ENCODE measurements at places on chromosomes 7 and 10.
A peak's percentile ranks its signal among the peaks of the same experiment; 100 is the strongest.

DNA sequence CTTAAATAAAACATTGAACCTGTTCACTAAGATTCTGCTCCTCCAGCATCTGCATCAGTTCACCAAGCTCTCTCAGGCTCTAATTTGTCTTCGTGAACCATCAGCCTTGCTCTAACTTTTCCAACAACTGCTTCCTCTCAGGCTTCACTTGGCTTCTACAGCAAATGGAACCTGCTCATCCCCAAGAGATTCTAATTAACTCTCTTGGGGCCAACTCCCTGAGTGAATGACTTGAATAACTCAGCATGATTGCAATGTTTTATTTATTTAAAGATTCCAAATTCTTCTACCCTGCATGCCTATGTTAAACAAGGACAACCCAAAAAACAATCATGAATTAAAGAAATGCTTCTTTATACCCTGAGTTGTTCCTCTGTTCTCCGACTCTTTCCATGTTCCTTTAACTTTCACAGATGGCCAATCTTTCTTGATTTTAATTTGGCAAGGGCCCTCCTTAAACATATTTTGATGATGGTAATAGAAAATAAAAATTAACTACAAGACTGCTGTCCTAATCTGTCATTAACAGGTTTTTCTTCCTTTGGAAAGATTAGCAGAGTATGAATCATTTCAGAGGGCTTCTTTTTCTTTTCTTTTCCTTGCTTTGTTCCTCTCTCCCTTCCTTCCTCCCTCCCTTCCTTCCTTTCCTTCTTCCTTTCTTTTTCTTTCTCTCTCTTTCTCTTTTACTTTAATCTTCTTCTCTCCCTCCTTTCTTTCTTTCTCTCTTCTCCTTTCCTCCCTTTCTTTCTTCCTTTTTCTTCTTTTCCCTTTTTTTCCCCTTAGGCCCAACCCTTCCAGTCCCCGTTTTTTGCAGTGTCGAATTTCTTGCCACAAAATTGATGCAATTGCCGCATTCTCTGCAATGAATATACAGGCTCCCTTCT, 195.0 kb upstream of the RHOBTB1 start:
- DNase-seq, result no peak

DNA sequence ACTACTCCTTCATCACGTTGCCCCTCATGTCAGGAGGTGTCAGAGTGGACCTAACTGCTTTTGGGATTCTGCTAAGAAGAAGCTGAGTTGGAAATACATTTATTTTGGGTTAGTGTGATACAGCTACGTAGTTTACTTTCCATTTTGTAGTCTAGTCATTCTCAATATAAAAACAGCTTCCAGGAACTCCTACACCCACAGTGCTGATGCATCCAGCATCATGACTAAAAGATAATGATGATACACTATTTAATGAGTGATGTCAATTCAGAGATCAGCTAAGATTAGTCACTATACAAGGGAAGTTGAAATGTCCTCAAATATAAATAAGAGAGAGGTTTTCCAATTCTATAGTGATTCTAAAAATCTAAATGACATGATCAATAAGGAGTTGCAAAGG, 264.2 kb upstream of the SLC26A5 start:
- DNase-seq, result no peak

GRCh38 chr7:26286157-26286556, 5.5 kb upstream of the SNX10 start:
- no peak for DNase-seq

- DNase-seq, result no peak
Observed at GRCh38 chr7:113487925-113488731, 369.8 kb upstream of the SMIM30 start.

DNA sequence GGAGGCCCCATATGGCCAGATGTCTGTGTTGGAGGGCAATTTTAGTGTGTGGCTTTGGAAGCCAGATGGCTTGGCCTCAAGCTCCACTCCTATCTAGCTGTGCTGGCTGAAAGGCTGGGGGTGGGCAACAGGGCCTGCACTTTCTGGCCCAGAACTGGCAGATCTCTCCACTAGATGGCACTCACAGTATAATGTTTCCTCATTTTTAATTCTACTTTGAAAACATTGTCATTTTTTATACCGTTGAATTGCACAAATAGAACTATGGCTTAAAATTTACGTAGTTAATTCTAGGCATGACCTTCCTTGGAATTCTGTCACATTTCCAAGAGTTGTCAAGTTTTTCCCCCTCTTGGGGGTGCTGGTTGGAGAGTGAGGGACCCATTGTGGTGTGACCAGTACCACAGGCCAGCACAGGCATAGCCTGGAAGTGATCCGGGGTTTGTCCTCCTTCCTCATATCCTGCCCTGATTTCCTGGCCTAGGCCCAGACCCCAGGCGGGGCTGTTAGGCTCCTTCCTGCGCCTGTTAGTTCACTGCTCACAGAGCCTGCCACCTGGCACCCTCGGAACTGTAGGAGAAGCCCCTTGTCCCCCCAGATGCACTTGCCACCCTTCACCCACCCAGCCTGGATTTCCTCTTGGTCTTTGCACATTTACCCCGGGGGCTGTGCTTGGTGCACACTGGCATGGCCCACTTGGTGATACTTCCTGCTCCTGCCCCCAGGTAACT, 52.8 kb downstream of the ARHGAP22 start:
- no peak for DNase-seq

GRCh38 chr10:71854031-71854430, 3.0 kb upstream of the PSAP start:
- no peak for DNase-seq

GRCh38 chr10:50388181-50388580, 136.9 kb upstream of the ASAH2 start:
- no peak for DNase-seq

GRCh38 chr10:85643845-85644525, 722.6 kb downstream of the GRID1 start:
- no peak for DNase-seq

GRCh38 chr7:41305001-41305400, 397.9 kb downstream of the INHBA start:
- no peak for DNase-seq

- no peak for DNase-seq
Observed at GRCh38 chr7:28125431-28126409, 54.9 kb downstream of the JAZF1 start.

GRCh38 chr10:67815571-67816059, 22.4 kb downstream of the DNAJC12 start:
- DNase-seq, result no peak

- DNase-seq, result no peak
Observed at GRCh38 chr7:29606287-29606721, 42.7 kb downstream of the PRR15 start.

GRCh38 chr7:17608114-17608833, 309.8 kb downstream of the AHR start:
- no peak for DNase-seq

DNA sequence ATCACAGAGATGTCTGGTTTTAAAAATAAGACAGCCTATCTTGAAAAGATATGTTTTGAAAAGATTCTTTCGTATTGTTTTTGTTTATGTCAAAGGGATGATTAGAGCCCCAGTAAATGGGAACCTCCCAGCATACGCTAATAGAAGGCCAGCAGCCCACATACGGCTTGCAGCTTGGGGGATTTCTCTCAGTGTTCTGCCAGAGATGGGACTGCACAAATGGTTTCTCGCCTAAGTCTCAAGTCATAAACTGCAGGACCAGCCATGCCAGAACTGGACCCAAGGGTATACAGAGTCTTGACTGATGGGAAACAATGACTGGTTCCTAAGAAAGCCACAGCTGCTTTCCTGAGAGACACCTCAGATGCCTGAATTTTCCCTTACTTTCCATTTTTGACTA, 306.9 kb upstream of the DGKB start:
- DNase-seq, result no peak

DNA sequence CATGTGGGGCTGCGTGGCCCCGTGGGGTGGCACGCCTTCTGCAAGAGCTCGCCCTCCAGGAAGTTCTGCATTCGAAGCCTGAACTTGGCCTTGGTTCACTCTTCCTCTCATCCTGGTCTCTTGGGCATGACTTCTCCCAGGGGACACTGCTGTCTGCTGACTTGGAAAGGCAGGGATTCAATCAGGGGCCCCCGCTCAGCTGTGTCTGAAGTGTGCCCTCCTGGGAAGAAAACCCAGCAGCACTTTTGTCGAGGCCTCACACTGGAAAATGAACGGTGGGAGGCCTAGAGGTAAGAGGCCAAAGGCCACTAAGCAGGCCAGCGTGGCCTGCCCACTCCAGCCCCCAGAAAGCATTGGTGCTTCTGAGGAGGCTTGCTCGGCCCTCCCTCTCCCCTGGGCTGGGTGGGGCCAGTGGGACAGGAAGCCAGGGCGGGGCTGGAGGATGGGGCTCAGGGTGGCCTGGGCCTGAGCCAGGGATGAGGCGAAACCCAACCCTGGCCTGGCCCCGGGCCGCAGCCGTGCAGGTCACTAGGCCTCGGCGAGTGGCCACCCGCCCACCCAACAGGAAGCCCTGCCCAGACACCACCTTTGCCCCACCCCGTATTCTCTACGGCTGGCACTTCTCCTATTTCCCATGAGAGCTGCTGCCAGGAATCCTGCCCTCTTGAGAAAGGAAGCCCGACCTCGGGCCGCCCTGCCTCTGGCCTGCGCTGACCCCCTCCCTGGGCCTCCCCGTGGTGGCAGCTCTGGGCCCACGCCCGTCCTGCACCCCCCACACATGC, 81.1 kb downstream of the ZMIZ1 start:
- peak; percentile 69 for DNase-seq

DNA sequence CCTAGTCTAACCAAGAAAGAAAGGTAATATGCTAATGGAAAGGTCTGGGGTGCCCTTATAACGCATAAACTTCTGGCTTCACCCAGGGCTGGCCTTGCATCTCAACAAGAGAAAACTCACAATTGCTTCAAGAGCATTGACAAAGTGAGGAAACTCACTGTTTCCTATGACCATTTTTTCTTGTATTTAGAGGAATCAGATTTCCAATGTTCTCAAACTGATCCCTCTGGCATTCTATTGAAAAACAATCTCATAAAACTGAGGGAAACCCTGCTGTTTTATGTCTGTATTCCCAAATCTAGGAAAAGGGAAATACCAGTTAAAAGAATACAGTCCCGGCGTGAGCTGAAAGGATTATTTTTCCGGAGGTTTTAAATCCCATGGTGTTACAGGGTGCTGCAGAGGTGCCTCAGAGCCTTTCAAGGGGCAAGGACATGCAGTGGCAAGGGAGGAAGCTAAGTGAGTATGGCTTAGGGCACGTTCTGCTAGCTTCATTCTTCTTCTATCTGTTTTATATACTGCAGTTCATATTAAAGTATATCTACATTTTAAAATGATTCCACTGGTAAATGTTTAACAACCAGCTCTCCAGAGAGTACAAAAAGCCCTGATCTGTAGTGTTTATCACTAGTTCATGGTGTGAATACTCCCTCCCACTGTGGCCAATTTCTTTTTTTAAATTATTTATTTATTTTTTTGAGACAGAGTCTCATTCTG, 68.7 kb downstream of the CAV1 start:
- no peak for DNase-seq

- DNase-seq, result no peak
Observed at GRCh38 chr10:123272171-123272570, 118.0 kb downstream of the BUB3 start.

GRCh38 chr7:145797507-145797906, 319.1 kb upstream of the CNTNAP2 start:
- no peak for DNase-seq

- DNase-seq, result no peak
Observed at GRCh38 chr7:30302656-30303311, 18.4 kb downstream of the ZNRF2 start.

GRCh38 chr10:100184840-100185239, 989 bp downstream of the ERLIN1 start:
- DNase-seq, result no peak

GRCh38 chr10:103926722-103927319, 8.8 kb upstream of the STN1 start:
- no peak for DNase-seq

DNA sequence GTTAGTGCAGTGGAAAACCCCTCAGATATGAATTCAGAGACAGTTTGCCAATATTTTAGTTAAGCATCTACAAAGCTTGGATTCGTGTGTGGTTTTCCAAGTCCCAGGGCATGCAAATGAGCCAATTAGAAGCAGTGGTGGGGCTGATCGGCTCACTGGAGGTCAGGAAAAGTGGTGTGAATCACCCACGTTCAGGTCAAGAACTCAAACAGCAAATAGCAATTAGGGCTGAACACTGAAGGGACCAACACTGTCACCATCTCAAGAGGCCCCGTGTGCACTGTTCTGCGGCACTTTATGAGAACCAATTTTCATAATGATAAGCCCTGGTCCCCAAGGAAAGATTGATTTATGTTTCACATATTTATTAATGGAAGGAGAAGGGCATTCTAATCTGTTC, 68.9 kb downstream of the ADARB2 start:
- DNase-seq, result no peak

DNA sequence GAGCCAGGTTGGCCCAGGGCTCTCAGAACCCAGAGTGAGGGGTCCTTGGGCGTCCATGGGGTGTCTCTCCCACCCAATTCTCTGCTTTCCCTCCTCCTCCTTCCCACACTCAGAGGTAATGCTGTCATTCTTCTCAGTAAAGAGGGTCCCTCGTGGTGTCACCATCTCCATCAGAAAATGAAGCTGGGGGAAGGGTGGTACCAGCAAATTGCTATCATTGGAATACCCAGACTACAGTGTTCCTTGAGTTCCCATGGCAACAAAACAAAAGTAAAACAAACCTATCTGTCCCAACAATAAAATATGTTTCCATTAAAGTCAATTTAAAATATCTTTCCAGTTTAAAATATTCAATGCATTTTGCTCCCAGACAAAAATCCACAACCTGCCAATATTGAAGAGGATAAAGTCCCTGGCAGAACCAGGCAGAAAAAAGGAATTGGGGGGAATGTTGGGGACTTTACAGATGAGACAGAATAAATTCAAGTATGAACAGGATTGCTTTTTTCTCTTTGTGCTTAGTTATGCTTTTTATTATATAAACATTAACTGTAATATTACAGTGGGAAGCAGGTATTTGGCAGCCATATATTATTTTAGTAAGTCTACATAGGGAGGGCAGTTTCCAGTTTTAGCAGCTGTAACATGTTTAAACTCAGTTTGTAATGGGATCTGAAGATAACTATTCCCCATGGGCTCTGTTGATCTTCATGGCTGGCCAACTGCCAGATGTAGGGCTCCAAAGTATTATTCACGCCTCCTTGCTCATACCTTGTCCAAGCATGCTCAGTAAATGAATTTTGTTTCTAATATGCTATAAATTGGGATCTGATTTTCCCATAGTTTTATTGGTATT, 182.1 kb downstream of the ARID5B start:
- DNase-seq, result no peak

DNA sequence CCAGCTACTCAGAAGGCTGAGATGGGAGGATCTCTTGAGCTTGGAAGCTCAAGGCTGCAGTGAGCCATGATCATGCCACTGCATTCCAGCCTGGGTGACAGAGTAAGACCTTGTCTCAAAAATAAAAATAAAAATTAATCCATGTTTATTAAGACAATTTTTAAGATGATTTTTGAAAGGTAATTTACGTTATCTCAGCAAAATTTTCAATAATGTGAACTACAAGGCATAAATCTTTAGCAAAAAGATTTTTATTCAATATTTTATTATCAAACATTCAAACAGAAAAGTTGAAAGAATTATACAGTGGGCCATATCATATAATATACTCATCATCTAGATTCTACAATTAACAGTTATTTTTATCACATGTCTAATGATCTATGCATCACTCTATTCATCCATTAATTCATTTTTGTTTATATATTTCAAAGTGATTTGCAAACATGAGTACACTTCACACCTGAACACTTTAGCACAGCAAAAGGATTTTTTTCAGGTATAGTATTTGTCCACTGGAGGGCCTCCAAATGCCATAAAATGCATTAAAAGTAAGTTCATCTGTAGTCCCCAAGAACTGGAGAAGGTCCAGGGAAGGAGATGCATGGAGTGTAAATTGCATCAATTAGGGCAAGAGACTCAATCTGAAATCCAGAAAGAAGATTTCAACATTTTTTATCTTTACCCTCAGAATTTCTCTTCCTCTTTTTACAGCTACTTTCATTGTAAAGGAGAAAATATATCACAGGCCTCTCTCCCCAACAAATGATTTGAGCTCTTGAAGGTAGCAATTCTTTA, 38.6 kb upstream of the RSBN1L start:
- DNase-seq, result no peak
